CD4-positive, alpha-beta memory T cell (primary cell): ENCODE measurements at places on chromosomes 4 and X. TPM values are rescaled to one million over a fixed set of nuclear protein-coding genes. Genes with fewer than 3 reads are reported as not detected.

The SSX1 gene
- not detected for polyA plus RNA-seq

The GLOD5 gene
- not detected for polyA plus RNA-seq

The HPGD gene
- polyA plus RNA-seq: 5.9 TPM

The QRFPR gene
- polyA plus RNA-seq: not detected

The DDX60 gene
- polyA plus RNA-seq: 25.7 TPM

The SLC9B1 gene
- polyA plus RNA-seq: 2.0 TPM

The CT45A10 gene
- polyA plus RNA-seq: not detected

The SEC24B gene
- 12.1 TPM for polyA plus RNA-seq

The MAOB gene
- not detected for polyA plus RNA-seq

The SLC2A9 gene
- 0.43 TPM for polyA plus RNA-seq

The GPR143 gene
- 0.10 TPM for polyA plus RNA-seq
